ENCODE measurements at places on chromosomes 13 and 19. TPM values are rescaled to one million over a fixed set of nuclear protein-coding genes. Genes with fewer than 3 reads are reported as not detected.

- no peak for DNase-seq
These were observed 1.4 kb downstream of the ACTN4 start for GRCh38 chr19:38648769-38649304.

The CAPN12 gene
- polyA plus RNA-seq: 2.4 TPM

DNA sequence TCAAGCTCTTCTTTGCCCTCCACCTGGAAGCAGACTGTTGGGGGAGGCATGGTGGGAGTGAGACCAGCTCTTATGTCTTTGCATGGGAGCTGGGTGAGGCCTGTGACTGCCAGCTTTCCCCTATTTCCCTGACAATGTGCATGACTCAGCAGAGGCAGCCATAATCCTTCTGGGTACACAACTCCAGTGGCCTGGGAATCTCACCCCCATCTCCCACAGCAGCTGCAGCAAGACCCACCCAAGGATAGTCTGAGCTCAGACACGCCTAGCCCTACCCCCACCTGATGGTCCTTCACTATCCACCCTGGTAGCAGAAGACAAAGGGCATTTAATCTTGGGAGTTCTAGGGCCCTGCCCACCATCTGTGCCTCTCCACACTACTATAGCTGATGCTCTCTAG lies 41.4 kb upstream of the FGF14 start:
- no peak for DNase-seq

GRCh38 chr19:1675633-1676350 lies 23.4 kb upstream of the TCF3 start:
- no peak for DNase-seq

The PINLYP gene
- polyA plus RNA-seq: 17.2 TPM

DNA sequence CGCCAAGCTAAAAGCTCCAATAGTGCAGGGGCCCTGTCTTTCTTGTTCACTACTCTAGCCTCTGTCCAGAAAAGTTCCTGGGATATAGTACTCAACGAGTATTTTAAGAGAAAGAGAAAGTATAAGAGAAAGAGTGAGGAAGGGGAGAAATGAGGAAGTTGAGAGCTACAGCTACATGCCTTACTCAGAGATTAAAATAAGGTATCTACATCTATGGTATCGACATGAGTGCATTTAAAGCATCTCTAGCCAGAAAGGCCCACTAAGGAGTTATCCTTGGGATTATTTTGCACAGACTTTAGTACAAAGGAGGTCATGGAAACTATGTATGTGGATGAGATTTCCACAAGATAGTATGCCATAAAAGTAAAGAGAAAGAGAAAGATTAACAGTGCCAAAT lies 28.5 kb downstream of the MYCBP2 start:
- DNase-seq: no peak

GRCh38 chr19:44866664-44867063 lies 20.6 kb downstream of the NECTIN2 start:
- DNase-seq: no peak

The SPPL2B gene
- polyA plus RNA-seq: 52.3 TPM

DNA sequence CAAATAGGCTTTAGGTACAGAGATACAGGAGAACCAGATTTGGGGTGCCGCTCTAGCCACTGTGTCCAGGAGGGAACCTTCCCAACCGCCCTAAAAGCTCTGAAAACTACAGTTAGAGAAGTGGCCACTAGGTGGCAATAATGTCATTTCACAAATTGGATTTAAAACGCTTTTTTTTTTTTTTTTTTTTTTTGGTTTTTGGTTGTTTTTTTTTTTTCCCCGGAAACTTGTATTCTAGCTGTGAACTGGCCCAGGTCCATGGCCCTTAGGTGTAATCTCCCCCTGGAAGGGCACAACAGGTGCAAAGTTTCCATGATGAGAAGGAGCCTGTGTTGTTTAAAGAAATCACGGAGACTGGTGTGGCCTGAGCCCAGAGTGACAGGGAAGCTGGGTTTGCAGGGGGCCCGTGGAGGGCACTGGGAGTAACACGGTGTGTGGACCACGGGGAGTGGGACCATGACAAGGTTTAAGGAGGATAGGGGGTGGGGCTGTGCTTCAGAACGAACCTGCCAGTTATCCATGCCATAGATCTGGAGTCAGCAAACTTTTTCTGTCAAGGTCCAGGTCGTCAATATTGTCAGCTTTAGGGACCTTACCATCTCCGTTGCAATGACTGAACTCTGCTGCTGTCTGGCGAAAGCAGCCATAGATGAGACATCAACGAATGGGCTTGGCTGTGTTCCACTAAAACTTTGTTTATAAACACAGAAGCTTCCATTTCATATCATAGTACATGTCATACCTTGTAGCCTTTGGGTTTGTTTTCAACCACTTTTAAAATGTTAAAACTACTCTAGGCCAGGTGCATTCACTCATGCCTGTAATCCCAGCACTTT lies 10.1 kb downstream of the OR1I1 start:
- peak; percentile 48 for DNase-seq

- DNase-seq: no peak
These were observed 5.0 kb upstream of the YJU2 start for GRCh38 chr19:4241824-4242430.

DNA sequence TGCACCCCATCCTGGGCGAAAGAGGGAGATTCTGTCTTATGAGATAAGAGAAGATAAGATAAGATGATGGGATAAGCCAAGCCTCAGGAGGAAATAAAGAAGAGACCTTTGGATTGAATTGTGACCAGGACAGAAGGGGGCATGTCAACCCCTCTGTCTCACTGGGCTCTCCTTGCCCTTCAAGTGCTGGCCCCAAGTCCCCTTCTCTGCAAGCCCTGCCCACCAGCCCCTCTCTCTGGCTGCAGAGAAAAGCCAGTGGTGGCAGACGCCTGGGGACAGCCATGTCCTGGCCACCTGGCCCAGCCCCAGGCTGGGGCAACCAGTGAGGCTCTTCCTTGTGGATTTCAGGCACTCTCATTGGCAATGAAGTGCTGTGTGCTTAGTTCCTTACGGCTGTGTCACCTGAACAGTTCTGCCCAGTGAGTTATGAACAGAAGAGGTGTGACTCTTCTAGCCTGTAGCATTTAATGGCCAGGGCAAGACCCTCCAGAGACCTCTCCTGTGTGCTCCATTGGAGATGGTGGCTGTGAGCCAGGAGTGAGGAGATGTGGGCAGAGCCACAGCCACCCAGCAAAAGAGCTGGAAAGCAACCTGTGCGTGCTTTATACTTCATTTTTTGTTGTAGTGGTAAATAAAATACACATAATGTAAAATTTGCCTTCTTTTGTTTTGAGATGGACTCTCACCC lies 6.1 kb upstream of the BTBD2 start:
- no peak for DNase-seq

GRCh38 chr19:369256-369655 lies 24.7 kb upstream of the MIER2 start:
- DNase-seq: no peak

DNA sequence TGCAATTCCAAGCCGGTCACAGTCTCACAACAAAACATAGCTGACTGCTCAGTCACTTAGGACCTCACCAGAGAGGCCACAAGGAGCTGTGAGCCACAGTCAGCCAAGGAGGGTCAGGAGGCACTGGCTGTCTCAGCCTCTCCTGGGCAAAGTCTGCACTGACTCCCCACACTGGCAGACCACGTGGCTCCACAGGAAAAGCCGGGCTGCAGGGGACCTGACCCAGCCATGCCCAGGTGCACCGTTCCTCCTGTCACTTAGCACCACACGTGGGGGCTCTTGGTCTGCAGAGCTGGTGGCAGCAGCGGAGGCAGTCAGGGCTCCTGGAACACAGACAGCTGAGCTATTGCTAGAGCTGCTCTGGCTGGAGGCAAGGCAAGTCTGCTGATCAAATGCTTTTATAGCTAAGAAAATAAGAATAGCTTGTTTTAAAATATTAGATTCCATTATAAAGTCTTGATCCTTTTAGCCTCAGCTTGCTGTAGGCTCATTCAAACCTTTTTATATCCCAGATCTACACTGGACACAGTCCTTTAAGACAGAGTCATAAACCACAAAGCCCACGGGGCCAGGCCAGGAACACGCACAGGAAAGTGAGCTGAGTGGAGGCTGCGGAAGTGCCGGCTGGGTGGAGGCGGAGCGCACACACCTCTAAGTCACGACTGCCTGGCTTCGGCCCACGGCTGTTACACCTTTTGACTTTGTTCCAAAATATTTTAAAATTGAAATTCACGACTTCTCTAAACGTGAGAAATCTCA lies 744.1 kb downstream of the UQCRFS1 start:
- DNase-seq: no peak

- DNase-seq: no peak
These were observed 22.2 kb downstream of the SLC10A2 start for GRCh38 chr13:103044056-103044455.

The CTXN1 gene
- 5.1 TPM for polyA plus RNA-seq

DNA sequence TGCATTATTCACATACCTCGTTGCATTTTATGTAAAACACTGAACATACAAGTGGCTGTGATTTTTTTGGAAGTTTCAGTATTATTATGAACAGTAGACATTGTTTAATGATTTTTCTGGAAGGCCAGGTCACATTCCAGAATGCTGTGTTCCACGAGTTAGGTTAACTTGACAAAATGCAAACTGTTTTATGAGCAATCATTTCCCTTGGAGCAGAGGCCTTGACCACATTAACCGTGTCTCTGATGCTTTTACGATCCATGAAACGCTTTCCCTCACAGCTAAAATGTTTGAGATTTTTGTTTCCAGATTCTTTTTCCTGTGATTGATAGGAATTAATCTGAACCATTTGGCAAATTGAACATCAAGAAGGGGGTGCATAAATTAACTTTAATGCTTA lies 57.8 kb downstream of the MBNL2 start:
- DNase-seq: no peak

DNA sequence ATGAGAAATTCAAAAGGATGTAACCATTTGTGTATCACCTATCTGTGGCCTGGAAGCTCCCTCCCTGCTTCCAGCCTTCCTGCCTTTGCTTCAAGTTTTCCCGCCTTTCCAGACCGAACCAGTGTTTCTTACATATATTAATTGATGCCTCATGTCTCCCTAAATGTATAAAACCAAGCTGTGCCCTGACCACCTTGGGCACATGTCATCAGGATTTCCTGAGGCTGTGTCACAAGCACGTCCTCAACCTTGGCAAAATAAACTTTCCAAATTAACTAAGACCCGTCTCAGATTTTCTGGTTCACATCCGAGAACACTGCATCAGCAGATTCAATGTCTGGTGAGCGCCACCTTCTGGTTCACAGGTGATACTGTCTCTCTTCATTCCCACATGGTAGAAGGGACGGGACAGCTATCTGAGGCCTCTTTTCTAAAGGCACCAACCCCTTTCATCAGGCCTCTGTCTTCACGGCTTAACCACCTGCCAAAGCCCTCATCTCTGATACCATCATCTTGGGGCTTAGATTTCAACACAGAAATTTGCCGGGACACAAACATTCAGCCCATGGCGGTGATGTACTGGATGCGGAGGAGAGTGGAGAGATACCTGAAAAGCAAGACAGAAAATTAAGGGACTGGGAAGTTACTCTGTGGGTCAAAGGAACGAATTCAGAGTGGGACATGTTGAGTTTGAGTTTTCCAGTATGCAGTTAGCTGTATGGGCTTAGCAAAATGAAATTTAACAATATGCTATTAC lies 58.7 kb upstream of the PABPC3 start:
- peak; percentile 29 for DNase-seq

GRCh38 chr19:48735031-48735615 lies 5.3 kb downstream of the RASIP1 start:
- DNase-seq: no peak

DNA sequence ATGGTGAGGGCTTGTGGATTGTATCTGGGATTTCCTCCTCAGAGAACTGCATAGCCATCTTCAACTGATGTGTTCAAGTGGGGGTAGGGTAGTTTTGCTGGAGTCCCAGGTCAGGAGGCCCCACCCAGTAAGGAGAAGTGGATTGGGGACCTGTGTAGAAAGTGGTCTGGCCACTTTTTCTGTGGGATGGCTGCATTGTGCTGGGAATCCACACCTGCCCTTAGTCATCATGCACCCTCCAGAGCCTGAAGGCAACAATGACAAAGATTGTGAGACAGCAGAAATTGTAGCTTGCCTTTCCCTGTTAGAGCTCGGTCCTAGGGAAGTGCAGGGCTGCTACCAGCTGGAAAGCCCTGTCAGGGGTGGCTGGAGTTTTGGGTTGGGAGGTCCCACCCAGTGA lies 255.4 kb downstream of the NDFIP2 start:
- DNase-seq: no peak

GRCh38 chr13:109985871-109986450 lies 199.6 kb upstream of the IRS2 start:
- DNase-seq: no peak

GRCh38 chr19:44621367-44621766 lies 8.0 kb downstream of the IGSF23 start:
- DNase-seq: no peak

The PRTN3 gene
- 2.8 TPM for polyA plus RNA-seq

The ZNF331 gene
- polyA plus RNA-seq: 22.9 TPM

- no peak for DNase-seq
These were observed at the start of gene ARHGEF7 for GRCh38 chr13:111115061-111115964. TSS of gene ARHGEF7 (plus strand) at chr13:111115310. CDS start at chr13:111115527, 217 bp downstream.

DNA sequence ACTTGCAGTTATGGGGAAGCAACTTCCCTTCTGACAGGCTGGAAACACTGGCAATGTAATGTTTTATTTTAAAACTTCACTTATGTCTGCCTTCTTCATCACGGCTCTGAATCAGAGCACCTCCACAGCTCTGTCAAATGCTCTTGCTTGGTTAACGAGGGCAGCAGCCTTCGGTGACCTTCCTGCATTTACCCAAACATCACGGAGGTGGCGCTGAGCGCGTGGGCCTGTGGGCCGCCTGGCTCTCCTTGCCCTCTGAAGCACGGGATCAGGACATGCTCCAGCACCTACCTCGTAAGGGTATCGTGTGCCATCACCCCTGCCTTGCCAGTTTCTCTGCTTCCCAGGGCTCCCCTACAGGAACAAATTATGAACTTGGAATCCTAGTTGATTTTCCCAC lies 310.0 kb downstream of the TEX29 start:
- no peak for DNase-seq

The ZNF611 gene
- polyA plus RNA-seq: 17.2 TPM

The NDUFA11 gene
- polyA plus RNA-seq: 203 TPM

- DNase-seq: no peak
These were observed 32.2 kb downstream of the VASP start for GRCh38 chr19:45539459-45539858.

The GAS6 gene
- polyA plus RNA-seq: 40.0 TPM

GRCh38 chr13:76944456-76944855 lies 3.9 kb upstream of the ACOD1 start:
- no peak for DNase-seq

The KLK14 gene
- polyA plus RNA-seq: 0.31 TPM

GRCh38 chr13:50286324-50286723 lies 271.1 kb downstream of the KCNRG start:
- no peak for DNase-seq
